ENCODE measurements at places on chromosomes 2 and 18.

DNA sequence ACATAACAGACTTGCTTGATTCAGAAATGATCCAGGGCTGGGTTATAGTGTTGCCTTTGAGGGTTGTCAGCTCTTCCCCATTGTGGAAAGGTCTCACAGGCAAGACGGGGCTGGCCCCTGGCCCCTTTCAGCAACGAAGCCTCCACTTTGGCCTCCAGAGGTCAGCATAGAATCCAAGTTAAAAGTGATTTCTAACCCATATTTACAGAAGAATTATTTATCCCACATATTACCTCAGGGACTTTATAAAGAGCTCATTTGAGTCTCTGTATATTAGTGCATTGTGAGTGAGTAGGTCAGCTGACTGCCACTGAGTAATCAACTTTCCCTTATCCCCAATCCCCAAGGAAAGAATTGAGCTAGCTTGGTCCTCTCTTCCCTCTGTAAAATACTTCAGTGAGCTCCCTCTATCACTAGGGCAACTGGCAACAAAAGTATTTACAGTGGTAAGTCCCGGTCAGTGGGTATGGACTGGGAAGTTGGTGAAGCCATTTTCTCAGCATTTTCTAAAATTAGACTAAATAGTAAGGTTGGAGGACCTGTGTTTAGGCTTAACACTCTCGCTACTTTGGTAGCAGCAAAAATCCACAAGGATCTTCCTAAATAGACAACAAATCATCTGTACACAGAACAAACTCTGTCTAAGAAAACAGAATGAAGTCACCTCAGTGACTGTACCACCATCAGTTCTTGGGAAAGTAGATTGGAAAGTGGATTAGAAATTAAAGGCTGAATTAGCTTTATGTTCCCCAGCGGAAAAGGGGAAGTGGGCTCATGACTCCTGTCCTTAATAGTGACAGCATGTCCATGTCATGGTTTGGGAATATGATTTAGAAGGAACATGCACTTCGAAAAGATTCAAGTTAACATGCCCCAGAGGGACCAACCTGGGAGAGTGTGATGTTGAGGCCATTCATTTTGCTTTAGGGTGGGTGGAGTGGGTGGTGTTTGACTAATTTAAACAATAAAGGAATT is 171.0 kb upstream of the SIX3 start:
- DNase-seq, result no peak

DNA sequence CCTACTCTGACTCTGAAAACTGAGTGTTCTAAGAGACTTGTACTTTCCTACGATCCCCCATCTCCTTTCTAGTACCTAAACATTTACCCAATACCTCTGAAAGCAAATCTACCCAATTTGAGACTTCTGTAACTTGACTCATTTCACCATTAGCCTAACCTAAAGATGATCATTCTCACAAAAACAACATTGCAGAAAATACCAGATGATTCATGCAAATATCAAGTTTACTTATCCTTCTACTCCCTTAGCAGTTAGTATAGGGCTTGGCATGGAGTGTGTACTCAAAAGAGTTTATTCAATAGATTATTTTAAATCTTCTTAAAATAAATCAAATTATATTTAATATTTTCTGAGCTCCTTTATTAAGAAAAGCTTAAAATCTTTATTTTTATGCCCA is 89.6 kb downstream of the NR4A2 start:
- DNase-seq, result no peak

- DNase-seq, result no peak
Observed at GRCh38 chr2:22079583-22079982, 955.8 kb downstream of the TDRD15 start.

DNA sequence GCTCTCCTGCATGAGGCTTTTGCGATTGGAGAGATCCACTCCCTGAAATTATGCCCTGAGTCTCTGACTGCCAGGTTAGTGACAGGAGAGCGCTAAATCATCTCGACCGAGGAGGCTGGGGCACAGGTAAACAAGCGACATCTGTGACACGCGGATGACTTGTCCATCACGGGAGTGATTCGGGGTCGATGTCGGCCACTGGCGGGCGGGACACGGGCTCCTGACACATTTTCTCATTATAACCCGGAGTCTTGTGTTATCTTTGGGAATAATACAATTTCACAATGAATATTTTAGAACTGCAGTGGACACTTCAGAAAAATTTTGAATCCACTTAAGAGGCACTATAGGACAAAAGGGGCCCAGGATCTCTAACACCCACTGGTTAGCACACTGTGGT is 29.5 kb upstream of the SLC35G4 start:
- DNase-seq, result no peak
